ENCODE measurements at places on chromosomes 3 and 15.

DNA sequence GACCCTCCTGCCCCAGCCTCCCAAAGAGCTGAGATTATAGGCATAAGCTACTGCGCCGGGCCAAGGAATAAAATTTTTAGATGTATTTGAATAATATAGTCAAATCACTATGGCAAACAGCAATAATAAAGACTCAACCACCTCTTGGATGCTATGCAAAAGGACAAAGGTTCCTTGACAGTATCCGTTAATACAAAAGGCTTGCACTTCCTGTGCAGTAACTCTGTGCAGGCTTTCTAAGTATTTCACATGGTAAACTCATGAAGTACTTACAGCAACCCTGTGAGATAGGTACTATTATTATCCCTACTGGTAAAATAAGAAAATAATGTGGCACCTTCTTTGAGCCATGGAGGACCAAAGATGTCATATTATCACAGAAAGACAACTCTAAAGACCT lies 86.8 kb downstream of the SHQ1 start:
- no peak for DNase-seq

GRCh38 chr3:40938591-40938990 lies 260.7 kb upstream of the CTNNB1 start:
- DNase-seq: no peak

- no peak for DNase-seq
These were observed 302.6 kb upstream of the TBL1XR1 start for GRCh38 chr3:177499779-177500423.

DNA sequence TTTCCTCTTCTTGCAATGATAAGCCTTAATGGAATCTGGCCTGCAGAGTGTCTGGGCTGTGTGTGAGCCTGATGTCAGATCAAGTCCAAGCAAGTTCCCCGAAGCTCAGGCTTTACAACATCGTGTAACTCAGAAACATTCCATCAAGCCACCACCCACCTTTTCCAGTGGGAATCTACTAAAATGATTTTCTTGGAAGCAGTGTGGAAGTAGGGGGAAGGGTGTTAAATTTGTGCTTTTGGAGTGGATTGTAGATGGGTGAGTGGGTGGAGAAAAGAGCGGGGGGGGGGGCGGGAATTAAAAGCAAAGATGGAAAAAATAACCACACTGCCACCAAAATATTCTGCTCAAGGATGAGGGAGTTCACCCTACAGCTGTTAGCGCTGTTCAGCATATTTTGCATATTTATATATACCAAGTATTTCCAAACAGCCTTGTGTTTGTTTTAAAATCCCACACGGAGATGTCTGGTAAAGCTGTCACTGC lies 53.6 kb downstream of the VGLL3 start:
- no peak for DNase-seq

- no peak for DNase-seq
These were observed 43.8 kb upstream of the FBXL22 start for GRCh38 chr15:63553388-63553791.

GRCh38 chr3:184944241-184944640 lies 132.3 kb downstream of the VPS8 start:
- DNase-seq: no peak

DNA sequence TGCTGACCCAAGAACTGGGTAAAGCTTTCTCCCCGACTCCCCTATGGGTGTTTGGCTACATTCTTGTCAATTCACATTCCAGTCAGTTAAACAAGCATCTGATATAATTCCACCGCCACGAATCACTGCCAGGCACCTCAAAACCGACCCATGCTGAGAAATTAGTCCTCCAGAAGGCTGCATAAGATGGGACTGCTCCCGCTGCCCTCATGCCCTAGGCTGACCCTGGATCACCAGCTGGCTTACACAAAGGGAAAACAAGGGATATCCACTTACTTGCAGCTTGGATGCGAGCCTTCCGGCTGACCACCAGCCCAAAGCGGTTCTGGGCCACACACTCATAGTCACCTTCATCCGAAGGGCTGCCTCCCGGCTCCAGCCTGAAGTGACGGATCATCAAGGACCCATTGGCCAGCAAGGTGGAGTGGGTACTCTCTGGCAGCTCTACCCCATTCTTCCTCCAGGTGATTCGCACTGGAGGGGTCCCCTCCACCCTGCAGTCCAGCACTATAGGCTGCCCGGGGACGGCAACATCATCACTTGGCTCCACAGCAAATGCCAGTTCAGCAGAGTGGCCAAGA lies 2.9 kb downstream of the IGDCC3 start:
- no peak for DNase-seq

DNA sequence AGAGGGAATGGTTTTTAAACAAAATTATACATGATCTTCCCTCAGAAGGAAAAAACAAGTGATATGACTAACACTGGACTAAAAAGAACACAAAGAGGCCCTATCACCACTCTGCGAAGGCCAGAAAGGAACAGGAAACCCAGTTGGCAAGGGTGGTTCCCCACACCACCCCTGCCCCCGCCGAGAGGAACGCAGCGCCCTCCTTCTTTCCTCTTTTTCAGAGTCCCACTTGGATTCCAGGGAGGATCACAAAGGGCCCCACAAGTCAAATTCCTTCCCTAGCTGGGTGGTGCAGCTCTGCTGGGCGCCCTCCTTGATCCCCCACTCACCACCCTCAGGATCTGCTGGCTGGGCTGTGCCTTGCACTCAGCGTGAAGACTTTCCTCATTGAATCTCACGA lies 29.8 kb downstream of the PLA1A start:
- DNase-seq: no peak

- DNase-seq: no peak
These were observed 38.0 kb downstream of the SENP2 start for GRCh38 chr3:185623939-185624665.

GRCh38 chr3:177602601-177603147 lies 405.4 kb upstream of the TBL1XR1 start:
- peak; percentile 34 for DNase-seq

- no peak for DNase-seq
These were observed 82.1 kb downstream of the DUT start for GRCh38 chr15:48413304-48413703.

- DNase-seq: no peak
These were observed 1.1 kb upstream of the MINAR1 start for GRCh38 chr15:79430901-79431635.

GRCh38 chr3:49788056-49788455 lies 1.7 kb upstream of the IP6K1 start:
- no peak for DNase-seq

GRCh38 chr3:173584093-173584837 lies 186.7 kb downstream of the NLGN1 start:
- DNase-seq: peak; percentile 34

GRCh38 chr3:150149651-150150051 lies 179.0 kb upstream of the PFN2 start:
- no peak for DNase-seq

DNA sequence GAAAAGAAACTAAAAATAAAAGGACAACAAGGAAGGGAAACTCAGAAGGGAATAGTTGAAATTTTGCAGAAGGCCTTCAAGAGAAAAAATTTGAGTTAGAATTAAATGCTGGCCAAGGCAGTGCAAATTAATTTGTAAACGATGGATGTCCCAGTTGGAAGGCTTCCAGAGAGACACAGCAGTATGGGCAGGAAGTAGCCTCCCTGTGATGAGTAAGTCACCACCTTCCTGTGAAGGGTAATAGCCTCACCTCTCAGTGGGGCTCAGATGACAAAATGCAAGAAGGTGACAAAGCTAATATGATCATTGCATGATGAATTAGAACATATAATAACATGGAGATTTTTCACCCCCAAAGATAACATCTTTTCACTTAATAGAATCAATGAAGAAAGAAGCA lies 27.3 kb upstream of the TMCO5A start:
- DNase-seq: no peak

- no peak for DNase-seq
These were observed 75.6 kb upstream of the GOLGA8B start for GRCh38 chr15:34659056-34659455.

- DNase-seq: no peak
These were observed 4.0 kb upstream of the KLF15 start for GRCh38 chr3:126361211-126361610.

- DNase-seq: no peak
These were observed 48.1 kb downstream of the ACAP2 start for GRCh38 chr3:195394700-195395099.

GRCh38 chr3:37941608-37942508 lies 48.7 kb upstream of the VILL start:
- no peak for DNase-seq

GRCh38 chr15:78177447-78177873 lies 28.3 kb downstream of the IDH3A start:
- peak; percentile 24 for DNase-seq

Data from NCI-H1436 (cell line).